SJSA1 (cell line): ENCODE measurements at places on chromosomes 16 and 17. TPM values are rescaled to one million over a fixed set of nuclear protein-coding genes. Genes with fewer than 3 reads are reported as not detected.

GRCh38 chr16:3054965-3055733 lies 8.8 kb downstream of the MMP25 start:
- no peaks in the 10 kb centered on the region for H3K36me3 ChIP-seq
- no peak overlapping the region for H3K27ac ChIP-seq
- peaks cover 13% of the 10 kb centered on the region for H3K4me1 ChIP-seq
- DNase-seq = no peak
- H3K4me3 ChIP-seq = no peak overlapping the region

DNA sequence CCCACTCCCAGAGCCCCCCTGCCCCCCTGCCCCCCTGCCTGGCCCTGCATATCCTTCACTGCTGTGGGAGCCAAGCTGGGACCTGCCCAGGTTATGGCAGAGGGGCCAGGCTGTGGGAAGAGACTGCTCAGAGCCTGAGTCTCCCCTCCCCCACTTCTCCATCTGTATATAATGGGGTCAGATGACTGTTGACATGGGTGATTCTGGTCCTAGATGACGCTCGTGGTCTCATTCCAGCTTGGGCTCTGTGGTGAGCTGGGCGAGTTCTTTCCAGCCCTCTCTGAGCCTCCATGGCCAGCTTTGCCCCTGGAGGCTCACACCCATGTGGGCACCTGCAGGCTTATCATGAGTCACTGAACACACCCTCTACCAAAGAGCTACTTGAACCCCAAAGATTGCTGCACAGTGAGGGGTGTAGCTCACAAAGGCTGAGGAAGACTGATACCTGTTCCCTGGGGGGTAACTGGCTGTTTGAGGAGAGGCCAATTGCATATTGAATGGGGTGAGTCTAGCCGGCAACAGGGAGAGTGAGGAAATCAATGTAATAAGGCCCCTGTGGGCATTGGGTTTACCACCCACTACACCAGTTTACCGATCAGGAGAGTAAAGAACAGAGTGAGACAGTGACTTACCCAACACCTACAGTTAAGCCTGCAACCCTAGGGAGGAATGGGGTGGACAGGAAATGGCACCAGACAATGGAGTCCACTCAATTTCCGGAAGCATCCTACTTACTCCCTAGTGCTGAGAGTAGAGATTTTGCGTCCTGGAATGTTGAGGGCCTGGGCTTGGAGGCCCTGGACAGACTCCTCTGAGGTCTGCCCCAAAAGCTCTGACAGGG lies 4.2 kb upstream of the SREBF1 start:
- DNase-seq = no peak
- no peak overlapping the region for H3K4me3 ChIP-seq
- peak overlapping the region; percentile 92; the same call in 1 of the 2 replicates for H3K27ac ChIP-seq

Gene CDK5RAP3
- total RNA-seq = 89.5 and 94.9 TPM in 2 replicates

Gene MPP2
- 0.13 and 1.2 TPM in 2 replicates for total RNA-seq

DNA sequence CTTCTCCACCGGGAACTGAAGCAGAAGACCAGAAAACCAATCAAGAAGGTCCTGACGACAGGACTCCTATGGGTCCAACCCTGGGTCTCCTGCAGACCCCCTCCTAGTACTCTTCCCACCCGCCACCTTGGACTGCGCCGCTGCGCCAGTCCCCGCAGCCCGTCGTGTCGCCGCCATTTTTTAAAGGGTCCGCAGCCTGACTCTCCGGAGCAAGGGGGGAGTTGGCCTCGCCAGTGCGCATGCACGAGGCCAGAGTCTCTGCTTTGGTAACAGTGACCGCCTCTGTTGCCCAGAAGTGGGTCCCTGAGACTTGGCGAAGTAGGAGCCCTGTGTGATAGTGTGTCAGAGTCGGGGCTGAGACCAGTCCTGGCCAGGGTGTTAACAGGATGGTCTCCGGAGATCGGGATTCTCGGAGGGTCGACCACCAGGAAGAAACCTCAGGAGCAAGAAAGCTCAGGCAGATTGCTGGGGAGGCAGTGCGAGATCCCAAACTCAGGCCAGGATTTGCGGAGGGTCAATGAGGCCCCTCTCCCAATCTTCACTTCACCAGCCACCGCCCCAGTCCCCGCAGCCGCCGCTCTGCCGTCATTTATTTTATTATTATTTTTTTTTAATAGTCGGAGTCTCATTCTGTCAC lies 612.5 kb downstream of the KCNJ18 start:
- no peaks in the 10 kb centered on the region for H3K36me3 ChIP-seq
- H3K27ac ChIP-seq = no peak overlapping the region
- DNase-seq = no peak

DNA sequence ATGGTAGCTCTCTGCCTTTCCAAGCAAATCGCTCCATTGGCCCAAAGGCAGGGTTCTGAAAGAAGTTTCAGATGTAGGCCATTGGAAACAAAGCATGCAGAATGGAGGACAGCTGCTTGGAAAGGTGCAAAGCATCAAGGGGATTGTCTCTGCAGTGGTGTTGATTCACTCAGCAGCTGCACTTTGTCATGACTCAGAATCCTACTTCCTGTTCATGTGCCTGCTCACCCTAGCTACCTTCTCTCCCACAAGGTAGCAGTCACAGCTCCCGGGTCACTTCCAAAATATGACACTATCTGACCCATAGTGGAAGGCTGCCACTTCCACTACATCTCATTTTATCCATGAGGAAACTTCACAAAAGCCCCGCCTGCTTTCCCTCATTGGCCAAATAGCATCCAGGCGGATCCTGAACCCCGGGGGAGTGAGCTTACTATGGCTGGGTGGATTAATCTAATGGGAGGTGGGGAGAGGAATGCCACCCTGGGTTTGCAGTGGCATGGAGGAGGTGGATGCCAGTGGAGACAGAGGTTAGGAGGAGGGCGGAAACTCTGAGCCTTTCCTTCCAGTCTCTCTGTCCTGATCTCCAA lies 74.7 kb upstream of the NKD1 start:
- H3K4me1 ChIP-seq = no peaks in the 10 kb centered on the region
- H3K36me3 ChIP-seq = no peaks in the 10 kb centered on the region
- no peak for DNase-seq
- H3K27me3 ChIP-seq = peaks cover 12% of the 10 kb centered on the region

GRCh38 chr16:6827267-6827666 lies 505.4 kb upstream of the RBFOX1 start:
- H3K27ac ChIP-seq = no peak overlapping the region
- H3K4me1 ChIP-seq = no peaks in the 10 kb centered on the region
- no peaks in the 10 kb centered on the region for H3K36me3 ChIP-seq
- H3K4me3 ChIP-seq = no peak overlapping the region
- no peak for DNase-seq

GRCh38 chr17:36493956-36494355 lies 7.5 kb downstream of the ZNHIT3 start:
- no peak for DNase-seq
- peaks cover 79% of the 10 kb centered on the region for H3K36me3 ChIP-seq
- no peaks in the 10 kb centered on the region for H3K4me1 ChIP-seq
- no peak overlapping the region for H3K27ac ChIP-seq
- H3K27me3 ChIP-seq = no peaks in the 10 kb centered on the region

Gene CCL1
- total RNA-seq = not detected in 2 replicates

DNA sequence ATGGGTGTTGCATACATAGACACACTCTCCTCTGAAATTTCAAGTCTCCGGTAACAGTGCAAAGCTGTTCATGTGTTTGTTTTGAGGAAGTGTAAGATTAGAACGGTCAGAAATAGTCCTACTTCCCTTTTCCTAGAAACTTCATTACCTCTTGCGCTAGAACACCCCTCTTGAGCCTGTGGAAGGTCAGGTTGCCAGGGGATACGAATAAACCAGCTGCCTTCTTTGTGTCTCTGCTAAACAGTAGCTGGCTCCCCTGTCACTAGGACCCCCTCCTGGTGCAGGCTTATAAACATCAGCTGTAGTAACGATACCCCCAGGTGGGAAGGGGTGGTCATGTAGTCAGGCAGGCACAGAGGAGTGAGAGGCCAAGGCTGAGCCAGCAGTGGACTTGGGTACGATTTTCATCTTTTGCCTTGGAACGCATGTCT lies 113.4 kb upstream of the RCVRN start:
- H3K4me1 ChIP-seq = no peaks in the 10 kb centered on the region
- DNase-seq = no peak
- H3K4me3 ChIP-seq = no peak overlapping the region
- no peak overlapping the region for H3K27ac ChIP-seq
- no peaks in the 10 kb centered on the region for H3K36me3 ChIP-seq

Gene ZFHX3
- 2.1 and 2.3 TPM in 2 replicates for total RNA-seq

- no peaks in the 10 kb centered on the region for H3K36me3 ChIP-seq
- no peaks in the 10 kb centered on the region for H3K4me1 ChIP-seq
These were observed 258.2 kb upstream of the TNRC6C start for GRCh38 chr17:77700165-77700881.

Gene NLRC3
- total RNA-seq = not detected in 2 replicates

DNA sequence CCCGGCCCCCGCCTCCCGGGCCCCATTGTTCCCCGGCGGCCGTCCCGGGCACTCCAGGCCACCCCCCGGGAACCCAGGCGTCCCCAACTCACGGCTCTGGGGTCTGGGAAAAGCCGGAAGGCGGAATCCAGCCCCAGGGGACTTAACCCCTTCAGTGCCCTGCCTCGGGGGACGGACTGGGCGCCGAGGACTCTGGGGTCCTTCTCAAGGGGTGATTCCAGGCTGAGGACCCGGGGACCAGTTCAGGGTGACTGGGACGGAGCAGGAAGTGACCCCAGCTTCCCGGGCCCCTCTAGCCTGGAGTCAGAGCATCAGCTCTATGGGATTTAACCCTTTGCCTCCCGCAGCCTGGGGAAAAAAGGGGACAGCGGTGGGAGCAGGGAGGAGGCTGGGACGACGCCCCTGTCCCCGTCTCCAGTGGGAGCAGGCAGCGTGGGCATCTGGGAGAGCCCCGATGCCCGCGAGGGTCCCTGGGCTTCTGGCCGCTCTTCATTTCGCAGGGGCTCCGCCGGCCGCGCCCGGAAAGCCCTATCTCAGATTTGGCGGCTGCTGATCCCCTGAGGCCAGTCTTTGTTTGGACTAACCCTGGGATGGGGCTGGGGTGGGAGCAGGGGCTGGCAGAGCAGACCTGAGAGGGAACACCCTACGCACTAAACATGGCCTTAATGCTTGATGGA lies at the start of gene ZNF629:
ZNF629 (minus strand) TSS at position 270 of the 677 bp plus-strand sequence. CDS start 2,723 bp downstream, outside the sequence.
- peaks cover 27% of the 10 kb centered on the region for H3K36me3 ChIP-seq
- peak; percentile 72 for DNase-seq
- H3K27me3 ChIP-seq = no peaks in the 10 kb centered on the region
- H3K4me3 ChIP-seq = peak within 1 kb of the TSS; percentile 74

Gene ITGAD
- total RNA-seq = not detected in 2 replicates

GRCh38 chr16:3214904-3215600 lies 19.9 kb downstream of the ZNF200 start:
- no peak overlapping the region for H3K27ac ChIP-seq
- H3K4me3 ChIP-seq = no peak overlapping the region
- H3K36me3 ChIP-seq = no peaks in the 10 kb centered on the region
- no peak for DNase-seq

DNA sequence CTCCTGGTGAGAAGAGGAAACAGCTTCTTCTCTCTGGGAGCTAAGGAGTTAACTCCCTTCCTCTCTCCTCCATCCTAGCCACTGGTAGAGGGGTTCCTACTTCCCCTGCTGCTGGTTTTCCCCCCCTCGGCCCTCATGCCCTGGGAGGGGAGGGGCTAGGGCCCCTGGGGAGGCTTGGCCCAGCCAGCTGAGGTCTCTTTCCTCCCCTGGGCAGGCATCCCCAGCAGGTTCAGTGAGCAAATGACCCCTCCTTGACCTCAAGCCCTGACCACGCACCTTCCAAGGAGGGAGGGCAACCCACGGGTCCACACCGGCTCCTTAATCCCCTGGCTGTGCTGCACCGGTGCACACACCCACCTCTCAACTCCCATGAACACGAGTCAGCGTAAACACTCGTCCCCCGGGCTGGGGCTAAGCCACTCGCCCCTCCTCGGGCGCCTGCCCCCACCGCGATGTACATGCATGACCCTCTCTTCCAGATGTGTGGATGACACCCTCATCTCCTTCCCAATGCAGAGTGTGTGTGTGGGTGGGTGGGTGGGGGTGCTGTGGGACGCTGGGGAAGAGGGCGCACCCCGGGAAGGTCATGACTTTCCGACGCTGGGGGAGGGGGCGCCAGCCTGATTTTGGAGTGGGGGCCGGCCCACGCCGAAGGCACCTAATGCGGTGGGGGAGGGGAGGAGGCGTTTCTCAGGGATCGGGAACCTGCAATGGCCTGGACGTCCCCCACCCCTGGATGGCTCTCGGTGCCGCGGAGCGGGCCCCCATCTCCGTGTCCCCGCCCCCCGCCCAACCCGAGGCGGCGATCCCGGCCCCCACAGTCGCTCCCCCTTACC lies 33.7 kb downstream of the SRCIN1 start:
- no peak for DNase-seq
- no peak overlapping the region for H3K27ac ChIP-seq
- H3K4me1 ChIP-seq = peaks cover 5% of the 10 kb centered on the region
- H3K4me3 ChIP-seq = no peak overlapping the region

Gene TNFSF12
- 5.9 and 22.8 TPM in 2 replicates for total RNA-seq

- H3K36me3 ChIP-seq = peaks cover 14% of the 10 kb centered on the region
- no peak for DNase-seq
- H3K27ac ChIP-seq = no peak overlapping the region
- no peaks in the 10 kb centered on the region for H3K27me3 ChIP-seq
These were observed 2.7 kb downstream of the CLUAP1 start for GRCh38 chr16:3503523-3503922.

GRCh38 chr17:77200711-77201110 lies 59.9 kb downstream of the SEC14L1 start:
- H3K4me3 ChIP-seq = no peak overlapping the region
- peaks cover 100% of the 10 kb centered on the region for H3K36me3 ChIP-seq
- no peak overlapping the region for H3K27ac ChIP-seq

- peaks cover 14% of the 10 kb centered on the region for H3K4me1 ChIP-seq
- H3K27ac ChIP-seq = no peak overlapping the region
- H3K4me3 ChIP-seq = no peak overlapping the region
- H3K27me3 ChIP-seq = no peaks in the 10 kb centered on the region
These were observed 56.1 kb upstream of the MAF start for GRCh38 chr16:79656553-79657115.

Gene NPIPA8
- total RNA-seq = 35.6 TPM in 1 of 2 replicates, not detected in the other

DNA sequence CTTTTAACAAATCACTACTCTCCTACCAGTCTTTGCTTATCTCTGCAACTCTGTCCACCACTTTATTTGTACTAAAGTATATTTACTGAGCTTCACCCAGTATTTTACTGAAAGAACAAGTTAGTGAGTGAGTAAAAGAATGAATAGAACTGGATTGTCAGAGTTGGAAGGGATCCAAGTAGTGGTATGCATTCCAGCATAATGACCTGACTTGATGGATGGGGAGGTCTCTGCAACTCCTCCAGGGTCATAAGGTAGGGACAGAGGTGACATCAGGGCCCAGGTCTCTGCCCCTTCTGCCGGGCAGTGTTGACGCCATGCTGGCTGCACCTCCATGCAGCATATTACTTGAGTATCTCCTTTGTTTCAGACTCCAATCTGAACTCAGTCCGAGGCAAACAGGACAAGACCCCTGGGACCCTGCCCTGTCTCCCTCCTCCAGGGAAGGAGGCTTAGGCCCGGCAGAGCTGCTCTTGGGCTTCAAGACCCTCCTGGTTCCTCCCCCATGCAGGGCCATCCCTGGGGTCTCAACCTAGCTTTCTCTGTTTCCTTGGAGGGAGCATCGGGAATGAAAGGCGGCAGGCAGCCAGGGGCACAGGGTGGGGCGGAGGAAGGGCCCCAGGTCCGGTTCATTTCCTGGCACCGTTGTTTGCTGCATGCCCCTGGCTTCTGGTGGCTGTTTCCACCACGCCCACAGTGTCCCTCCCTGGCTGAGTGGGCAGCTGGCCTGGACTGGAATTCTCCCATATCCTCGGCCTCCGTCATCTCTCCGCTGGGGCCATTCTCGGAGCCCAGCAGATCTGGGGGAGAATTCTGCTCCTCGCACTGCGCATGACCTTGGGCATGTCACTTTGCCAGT lies 12.4 kb upstream of the ITGA3 start:
- no peak overlapping the region for H3K27ac ChIP-seq
- peaks cover 39% of the 10 kb centered on the region for H3K4me1 ChIP-seq
- H3K4me3 ChIP-seq = no peak overlapping the region
- DNase-seq = peak; percentile 66

Gene MGAT5B
- 14.4 and 15.0 TPM in 2 replicates for total RNA-seq

GRCh38 chr16:68299571-68300453 lies 10.9 kb downstream of the SLC7A6OS start:
- no peak overlapping the region for H3K4me3 ChIP-seq
- H3K27me3 ChIP-seq = no peaks in the 10 kb centered on the region
- 0 out of 2 replicates have a peak, but pooled peaks cover 3% of the 10 kb centered on the region for H3K4me1 ChIP-seq
- H3K36me3 ChIP-seq = peaks cover 98% of the 10 kb centered on the region
